T-helper 17 cell (primary cell): ENCODE measurements at places on chromosomes 6 and 20. TPM values are rescaled to one million over a fixed set of nuclear protein-coding genes. Genes with fewer than 3 reads are reported as not detected.
A peak's percentile ranks its signal among the peaks of the same experiment; 100 is the strongest.

GRCh38 chr6:90131125-90131524 is 165.5 kb downstream of the BACH2 start:
- no peak overlapping the region for H3K4me3 ChIP-seq
- no peak for DNase-seq
- H3K36me3 ChIP-seq, result no peaks in the 10 kb centered on the region
- H3K27ac ChIP-seq, result no peak overlapping the region
- no peaks in the 10 kb centered on the region for H3K27me3 ChIP-seq
- H3K4me1 ChIP-seq, result peaks cover 13% of the 10 kb centered on the region

GRCh38 chr6:20117474-20117873 is 94.8 kb downstream of the MBOAT1 start:
- peak overlapping the region; percentile 71 for H3K27ac ChIP-seq
- no peak overlapping the region for H3K4me3 ChIP-seq
- no peaks in the 10 kb centered on the region for H3K27me3 ChIP-seq
- H3K4me1 ChIP-seq, result peaks cover 5% of the 10 kb centered on the region

- H3K36me3 ChIP-seq, result peaks cover 2% of the 10 kb centered on the region
- no peak overlapping the region for H3K4me3 ChIP-seq
- no peak overlapping the region for H3K27ac ChIP-seq
- peaks cover 63% of the 10 kb centered on the region for H3K27me3 ChIP-seq
- no peaks in the 10 kb centered on the region for H3K4me1 ChIP-seq
- DNase-seq, result no peak
These were observed 84.7 kb downstream of the LINC00237 start for GRCh38 chr20:21021472-21021790.

Gene PPP1R3G
- not detected for total RNA-seq

Gene LPA
- total RNA-seq, result not detected

Gene OR2B6
- 0.50 TPM for total RNA-seq

DNA sequence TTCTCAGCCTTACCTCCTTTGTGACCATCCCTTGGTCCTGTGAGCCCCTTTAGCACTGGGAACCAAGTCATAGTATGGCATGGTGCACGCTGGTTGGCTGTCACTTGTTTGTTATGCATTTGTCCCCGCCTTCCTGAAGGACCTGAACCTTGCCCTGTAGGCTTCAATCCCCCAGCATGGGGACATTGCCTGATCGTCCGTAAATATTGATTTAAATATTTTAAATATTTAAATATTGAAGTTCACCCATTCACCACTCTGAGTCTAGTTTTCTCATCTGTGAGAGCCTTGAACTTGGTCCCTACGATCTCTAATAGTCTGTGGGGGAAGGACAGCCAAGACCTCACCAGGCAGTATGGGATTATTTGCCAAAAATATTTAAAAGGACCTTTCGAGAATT is 23.8 kb upstream of the PREX1 start:
- H3K36me3 ChIP-seq, result no peaks in the 10 kb centered on the region
- H3K27me3 ChIP-seq, result peaks cover 5% of the 10 kb centered on the region
- no peak overlapping the region for H3K27ac ChIP-seq
- no peak overlapping the region for H3K4me3 ChIP-seq
- no peak for DNase-seq

GRCh38 chr20:48736231-48736630 is 91.6 kb downstream of the PREX1 start:
- H3K27me3 ChIP-seq, result no peaks in the 10 kb centered on the region
- H3K4me1 ChIP-seq, result peaks cover 47% of the 10 kb centered on the region
- DNase-seq, result no peak
- peaks cover 8% of the 10 kb centered on the region for H3K36me3 ChIP-seq
- H3K27ac ChIP-seq, result peak overlapping the region; percentile 97
- peak overlapping the region; percentile 65 for H3K4me3 ChIP-seq

DNA sequence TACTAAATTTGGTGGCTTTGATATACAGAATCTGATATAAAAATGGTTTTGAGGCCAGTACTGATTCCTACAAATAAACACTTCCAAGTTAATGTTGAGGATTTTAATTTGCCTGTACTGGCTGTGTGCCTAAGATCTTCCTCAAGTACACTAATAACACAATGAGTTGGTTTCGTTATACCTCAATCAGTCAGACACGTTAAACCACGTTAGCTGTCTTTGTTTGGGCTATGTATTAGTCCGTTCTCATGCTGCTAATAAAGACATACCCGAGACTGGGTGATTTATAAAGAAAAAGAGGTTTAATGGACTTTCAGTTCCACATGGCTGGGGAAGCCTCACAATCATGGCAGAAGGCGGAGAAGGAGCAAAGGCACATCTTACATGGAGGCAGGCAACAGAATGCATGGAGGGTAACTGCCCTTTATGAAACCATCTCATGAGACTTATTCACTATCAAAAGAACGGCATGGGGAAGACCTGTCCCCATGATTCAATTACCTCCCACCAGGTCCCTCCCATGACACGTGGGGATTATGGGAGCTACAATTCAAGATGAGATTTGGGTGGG is 46.2 kb downstream of the NT5E start:
- no peaks in the 10 kb centered on the region for H3K27me3 ChIP-seq
- H3K27ac ChIP-seq, result no peak overlapping the region
- H3K4me3 ChIP-seq, result no peak overlapping the region
- no peak for DNase-seq

Gene C20orf202
- 0.68 TPM for total RNA-seq

Gene SLC26A8
- total RNA-seq, result not detected

Gene SAMD3
- 14.5 TPM for total RNA-seq
